ENCODE measurements at places on chromosomes 2 and 18.

DNA sequence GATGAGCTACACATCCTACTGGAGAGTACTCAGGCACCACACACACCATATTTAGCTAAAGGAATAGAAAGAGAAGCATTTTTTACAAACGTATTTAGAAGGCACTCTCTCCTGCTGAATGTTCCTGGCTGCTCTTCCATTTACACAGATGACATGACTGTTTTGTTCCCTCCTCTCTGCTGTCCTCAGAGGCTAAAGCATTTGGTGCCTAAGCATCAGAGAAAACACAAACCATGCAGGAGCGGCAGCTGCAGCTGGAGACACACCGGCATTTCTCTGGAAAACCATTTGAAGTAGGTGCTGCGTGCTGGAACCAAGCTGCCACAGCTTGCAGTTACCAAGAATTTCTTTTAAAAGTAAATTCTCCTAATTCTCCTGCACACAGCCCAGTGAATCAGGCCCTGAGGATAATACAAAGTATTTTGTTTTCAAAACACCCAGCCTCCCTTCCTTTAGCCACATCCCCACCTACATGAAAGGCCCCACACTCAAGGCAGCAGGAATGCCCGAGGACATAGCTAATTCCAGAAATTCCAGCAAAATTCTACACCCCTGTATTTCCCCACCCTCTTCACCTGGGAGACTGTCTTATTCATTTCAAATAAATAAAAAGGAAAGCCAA lies 488.9 kb upstream of the SOX11 start:
- DNase-seq: no peak

- no peak for DNase-seq
Observed at GRCh38 chr2:38600242-38600891, 2.4 kb downstream of the HNRNPLL start.

- DNase-seq: no peak
Observed at GRCh38 chr2:124822516-124822915, 797.4 kb downstream of the CNTNAP5 start.

DNA sequence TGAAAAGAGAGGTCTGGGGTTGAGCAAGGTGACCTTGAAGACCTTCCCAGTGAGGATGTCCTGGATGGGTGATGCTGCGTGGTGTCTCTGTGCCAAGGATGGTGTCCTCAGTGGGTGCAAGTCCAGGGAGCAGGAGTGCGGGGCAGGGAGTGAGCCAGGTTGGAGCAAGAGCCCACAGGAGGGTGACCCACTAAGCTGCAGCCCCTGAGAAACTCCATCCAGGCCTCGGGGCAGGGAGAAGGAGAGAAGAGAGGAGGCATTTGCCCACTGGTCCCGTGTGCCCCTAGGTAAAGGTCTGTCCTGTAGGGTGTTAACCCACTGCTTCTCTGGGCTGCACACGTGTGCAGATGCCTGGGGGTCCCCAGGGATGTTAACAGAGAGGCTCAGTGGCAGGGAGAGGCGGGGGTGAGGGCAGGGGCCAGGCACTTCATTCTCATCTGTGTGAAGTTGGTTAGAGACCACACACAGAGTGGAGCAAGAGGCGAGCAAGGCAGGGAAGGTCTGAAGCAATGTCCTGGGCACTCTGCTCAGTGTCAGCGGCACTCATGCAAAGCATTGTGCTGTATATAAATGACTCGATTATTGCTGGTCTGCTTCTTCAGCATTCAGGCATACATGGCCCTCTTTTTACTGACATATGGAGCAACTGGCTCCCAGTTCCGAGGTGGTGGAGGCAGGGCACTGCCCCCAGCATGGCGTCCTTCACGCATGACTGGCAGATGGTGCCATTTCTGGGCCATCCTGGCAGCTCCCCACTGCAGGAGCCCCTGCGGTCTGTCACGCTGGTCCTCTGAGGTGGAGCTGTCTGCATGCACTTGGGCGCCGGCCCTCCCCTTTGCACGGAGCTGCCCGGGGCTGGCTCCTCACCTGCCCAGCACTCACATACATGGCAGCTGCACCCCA lies 117.2 kb upstream of the HS6ST1 start:
- no peak for DNase-seq

- no peak for DNase-seq
Observed at GRCh38 chr18:31162419-31162793, 250 bp downstream of the DSC1 start.

DNA sequence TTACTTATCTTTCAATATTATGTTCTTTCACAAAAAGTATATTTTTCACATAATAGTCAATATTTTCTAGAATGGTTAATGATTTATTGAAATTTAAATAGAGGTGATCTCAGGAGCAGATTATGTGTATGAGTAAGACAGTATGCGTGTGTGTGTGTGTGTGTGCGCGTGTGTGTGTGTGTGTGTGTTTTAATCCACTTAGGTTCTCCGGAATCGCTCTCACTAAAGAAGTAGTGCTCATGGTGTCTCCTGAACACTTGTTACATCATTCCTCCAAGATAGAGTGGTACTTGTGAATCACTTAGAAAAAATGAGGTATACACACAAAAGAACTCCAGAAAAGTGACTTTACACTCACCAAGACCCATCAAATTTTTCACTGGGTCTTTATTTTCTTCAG lies 91.0 kb upstream of the KCNH7 start:
- no peak for DNase-seq

- no peak for DNase-seq
Observed at GRCh38 chr2:229375251-229375650, 104.2 kb upstream of the PID1 start.

DNA sequence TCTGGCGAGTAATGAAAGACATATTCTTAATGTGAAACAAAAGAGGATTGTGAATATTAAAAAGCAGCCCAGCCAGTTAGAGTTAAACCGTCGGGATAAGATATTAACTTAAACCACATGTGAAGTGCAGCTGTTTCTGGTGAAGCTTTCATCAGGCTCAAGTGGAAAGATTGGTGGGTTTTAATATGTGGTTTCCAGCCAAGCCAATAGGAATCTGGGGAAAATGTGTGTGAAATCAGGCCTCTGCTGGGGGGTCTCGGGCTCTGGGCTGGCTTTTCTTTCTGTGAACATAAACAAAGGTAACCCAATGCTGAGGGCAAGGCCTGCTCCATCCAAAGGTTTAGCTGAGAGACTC lies 279.6 kb downstream of the SLC4A3 start:
- DNase-seq: no peak

GRCh38 chr2:179602452-179602851 lies 259.0 kb downstream of the ZNF385B start:
- no peak for DNase-seq

DNA sequence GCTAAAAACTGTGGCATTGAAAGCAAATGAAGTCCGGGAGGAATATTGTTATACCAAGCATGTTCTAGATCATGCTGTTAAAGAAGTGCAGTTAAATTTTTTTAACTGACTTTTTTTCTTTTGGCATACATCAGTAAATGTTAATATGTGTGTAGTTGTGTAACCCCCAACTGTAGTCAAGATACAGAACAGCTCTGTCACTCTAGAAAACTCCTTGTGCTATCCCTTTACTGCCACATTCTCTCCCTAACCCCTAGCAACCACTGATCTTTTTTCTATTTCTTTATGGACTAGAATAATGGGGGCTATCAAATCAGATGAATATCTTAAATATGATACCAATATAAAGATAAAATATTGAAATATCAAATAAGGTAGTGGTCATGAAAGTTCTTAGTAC lies 46.4 kb downstream of the LCLAT1 start:
- no peak for DNase-seq

DNA sequence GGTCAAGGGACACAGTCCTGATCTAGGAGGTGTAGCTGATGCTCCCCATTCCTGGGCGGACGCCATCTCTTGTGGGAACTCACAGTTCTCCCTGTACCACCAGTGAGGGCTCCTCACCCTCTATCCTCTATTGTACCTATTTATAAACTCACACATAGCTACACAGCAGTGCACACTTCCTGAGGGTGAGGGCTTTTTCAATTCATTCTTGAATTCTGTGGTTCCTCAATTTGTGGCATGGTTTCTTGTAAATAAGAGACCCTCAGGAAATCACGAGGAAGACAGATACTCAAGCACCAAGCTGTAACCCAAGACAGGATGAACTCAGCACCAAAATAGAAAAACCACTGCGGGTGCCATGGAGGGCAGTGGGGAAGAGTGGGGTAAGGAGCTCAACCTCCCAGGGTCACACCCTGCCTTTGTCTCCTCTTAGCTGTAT lies 245.9 kb upstream of the PXDN start:
- no peak for DNase-seq

DNA sequence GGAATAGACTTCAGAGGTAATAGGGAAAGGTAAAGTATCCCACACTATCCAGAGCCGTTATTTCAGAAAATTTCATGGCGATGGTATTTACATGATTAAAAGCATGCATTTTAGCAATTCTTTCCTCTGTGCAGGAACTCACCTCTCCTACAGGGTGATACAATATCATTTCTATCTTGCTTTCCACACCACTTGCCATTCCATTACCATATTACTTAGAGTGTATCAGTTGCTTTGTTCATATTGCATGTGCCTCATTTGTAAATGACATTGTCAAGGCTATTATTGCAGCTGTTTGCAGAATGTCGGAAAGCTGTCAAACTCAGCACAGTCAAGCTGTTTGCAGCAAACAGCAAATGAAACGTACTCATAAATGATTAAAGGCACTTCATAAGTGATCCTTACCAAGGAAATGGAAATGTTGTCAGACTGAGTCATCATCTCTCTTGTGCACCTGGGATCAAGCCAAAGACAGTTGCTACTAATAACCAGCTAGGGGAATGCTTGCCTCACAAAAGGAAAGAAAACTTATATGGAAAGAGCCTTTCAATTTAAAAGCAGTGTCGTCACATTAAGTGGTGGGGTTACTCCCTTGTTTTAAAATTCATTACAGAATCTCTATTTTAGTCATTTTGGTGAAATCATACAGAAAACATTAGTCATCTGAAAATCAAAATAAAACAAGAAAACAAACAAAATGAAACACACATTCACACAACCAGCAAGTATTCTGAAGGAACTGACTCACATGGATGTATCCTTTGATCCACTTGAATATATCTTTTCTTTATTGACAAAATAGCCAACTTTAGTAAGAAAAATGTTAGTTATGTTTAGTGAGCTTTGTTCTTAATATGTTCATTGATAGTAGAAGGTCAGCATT lies 1064.1 kb upstream of the CNTNAP5 start:
- no peak for DNase-seq

- DNase-seq: peak; percentile 88
Observed at GRCh38 chr2:108621087-108621559, 86.9 kb downstream of the LIMS1 start.

DNA sequence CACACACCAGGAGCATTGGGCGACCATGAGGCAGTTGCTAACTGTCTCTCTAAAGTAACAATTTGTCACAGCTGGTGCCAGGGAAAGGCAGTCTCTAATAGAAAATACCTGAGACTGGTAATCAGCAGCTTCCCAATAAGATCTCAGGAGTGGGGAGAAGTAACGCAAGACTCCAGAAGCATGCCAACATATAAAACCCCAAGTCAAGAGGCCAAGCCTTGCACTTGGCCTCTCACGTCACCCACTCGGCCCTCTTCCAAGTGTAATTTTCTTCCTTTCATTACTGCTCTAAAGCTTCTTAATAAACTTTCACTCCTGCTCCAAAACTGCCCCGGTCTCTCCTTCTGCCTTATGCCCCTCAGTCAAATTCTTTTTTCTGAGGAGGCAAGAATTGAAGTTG lies 455.6 kb upstream of the ACVR2A start:
- DNase-seq: no peak

DNA sequence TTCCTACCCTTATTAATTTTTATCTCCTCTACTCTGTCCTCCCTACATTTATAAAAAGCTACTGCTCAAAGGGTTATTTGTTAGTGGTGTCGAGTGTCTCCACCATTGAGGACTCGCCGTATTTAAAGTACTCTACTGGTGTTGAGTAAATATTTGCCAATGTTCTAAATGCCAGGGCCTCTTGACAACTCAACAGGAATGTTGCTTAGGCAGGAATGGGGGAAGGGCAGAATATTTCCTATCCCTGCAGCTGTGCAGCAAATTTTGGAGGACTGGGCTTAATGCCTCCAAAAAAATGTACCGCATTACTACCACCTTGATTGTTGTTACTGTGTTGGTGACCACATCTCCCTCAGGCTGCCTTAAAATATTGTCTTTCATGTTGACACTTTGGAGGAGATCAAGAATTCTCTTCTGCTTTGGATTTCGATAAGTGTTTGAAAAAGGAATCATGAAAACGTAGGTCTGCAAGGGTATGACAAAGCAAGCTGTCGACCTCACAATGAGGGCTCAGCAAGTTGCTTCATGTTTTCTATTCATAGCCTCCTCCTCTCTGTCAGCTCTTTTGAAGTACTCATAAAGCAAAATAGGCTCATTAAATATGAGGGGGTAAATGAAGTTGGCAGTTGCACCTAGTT lies 84.3 kb downstream of the EFEMP1 start:
- no peak for DNase-seq

DNA sequence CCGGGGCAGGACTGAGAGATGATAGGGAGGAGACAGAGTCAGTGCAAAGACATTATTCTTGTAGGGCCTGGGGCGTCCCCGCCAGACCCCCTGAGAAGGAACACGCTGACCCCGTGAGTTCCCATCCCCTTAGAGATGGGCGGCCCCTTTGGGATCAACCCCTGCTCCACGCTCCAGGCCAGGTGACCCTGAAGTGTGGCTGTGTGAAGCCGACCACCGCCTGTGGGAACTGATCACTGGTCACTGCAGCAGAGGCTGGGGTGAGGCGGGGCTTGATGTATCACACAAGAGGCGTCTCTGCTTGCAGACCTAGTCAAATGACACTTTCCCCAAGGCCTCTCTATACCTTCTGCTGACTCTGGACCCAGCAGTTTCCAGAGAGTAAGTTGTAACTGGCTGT lies 157.4 kb upstream of the TWIST2 start:
- DNase-seq: no peak

DNA sequence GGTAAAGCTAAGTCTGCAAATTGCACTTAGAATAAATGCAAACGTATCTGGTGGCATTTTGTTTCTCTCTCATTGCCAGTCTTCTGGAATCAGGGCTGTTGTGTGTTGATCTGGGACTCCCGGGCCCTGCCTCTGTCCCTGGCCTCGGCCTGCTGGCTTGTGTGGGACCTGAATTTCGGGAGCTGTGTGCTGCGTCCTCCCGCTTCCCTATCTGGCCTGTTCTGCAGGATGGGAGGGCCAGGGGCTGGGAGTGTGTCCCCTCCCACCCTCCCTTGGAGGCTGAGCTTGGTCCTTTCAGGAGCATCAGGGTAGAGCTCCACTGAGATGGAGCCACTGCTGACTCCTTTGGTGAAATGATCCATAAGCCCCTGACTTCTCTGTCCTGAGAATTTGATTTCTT lies 118.5 kb downstream of the ACKR3 start:
- no peak for DNase-seq
